Small intestine (tissue), 16 donors: ENCODE measurements at places on chromosomes 7 and 10. TPM values are rescaled to one million over a fixed set of nuclear protein-coding genes. Genes with fewer than 3 reads are reported as not detected.

GRCh38 chr7:76121044-76121443 lies 73.1 kb downstream of the MDH2 start:
- no peak for DNase-seq

DNA sequence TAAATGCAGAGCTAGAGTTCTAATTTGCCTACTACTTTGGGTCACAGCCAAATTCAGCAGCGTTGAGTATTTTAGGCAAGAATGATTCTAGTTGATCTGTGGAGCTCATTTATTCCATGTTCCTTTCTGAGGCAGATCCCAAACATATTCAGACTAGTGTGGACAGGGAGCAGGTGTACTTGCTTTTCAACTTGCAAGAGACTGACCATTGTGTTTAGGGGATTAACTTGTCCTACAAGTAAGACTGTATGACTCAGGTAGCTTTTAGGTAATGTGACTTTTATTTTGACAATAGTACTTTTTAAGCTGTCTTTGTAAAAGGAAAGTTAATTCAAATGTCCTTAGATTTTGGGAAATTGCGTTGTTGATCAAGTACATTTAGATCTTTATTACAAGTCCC lies 285.5 kb downstream of the TWIST1 start:
- DNase-seq = no peak

DNA sequence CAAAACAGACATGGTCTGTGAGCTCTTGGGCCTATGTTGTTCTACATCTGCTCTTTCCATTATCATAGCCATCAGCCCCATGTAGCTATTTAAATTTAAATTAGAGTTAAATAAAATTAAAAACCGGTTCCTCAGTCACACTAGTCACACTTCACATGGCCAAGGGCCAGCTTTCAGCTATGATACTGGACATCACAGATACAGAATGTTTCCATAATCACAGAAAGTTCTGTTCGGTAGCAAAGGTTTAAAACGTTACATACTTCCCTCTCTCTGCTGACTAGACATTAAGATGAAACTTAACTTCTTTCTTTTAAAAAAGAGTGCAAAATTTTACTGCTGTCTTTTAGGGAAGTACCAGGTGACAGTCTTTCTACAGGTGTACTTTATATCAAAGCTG lies 43.0 kb downstream of the SRPK2 start:
- DNase-seq = no peak

GRCh38 chr7:95925971-95926370 lies 153.6 kb downstream of the DYNC1I1 start:
- no peak for DNase-seq

The FGL2 gene
- 7.4 TPM for polyA plus RNA-seq

DNA sequence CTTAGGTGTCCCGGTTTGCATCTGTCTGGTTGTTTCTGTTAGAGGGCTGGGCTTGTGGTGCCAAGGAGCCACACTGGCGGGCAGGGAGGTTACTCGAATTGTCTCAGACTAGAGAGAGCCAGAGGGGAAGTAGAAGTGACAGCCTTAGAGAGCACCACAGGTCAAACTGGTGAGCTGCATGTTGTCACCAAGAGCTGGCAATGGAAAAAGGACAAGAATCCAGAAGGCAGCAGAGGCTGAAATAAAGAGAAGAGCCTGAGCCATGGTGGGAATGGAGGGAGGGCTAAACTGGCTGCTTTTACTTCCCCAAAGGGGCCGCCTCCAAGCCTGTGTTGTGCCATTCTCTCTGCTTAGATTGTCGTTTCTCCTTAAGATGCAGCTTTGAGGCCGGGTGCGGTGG lies 31.1 kb upstream of the RHBDD2 start:
- no peak for DNase-seq

DNA sequence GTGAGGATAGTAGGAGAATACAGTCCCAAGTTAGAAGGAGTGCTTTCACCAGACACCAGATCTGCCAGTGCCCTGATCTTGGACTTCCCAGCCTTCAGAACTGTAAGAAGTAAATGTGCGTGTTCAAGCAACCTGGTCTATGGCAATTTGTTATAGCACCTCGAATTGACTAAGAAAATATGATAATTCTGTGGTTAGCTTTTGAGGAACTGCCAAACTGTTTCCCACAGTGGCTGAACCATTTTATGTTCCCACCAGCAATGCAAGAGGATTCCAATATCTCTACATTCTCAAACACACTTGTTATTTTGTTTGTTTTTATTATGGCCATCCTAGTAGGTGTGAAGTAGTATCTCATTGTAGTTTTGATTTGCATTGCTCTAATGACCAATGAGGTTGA lies 47.0 kb downstream of the RBM20 start:
- no peak for DNase-seq

The TNPO3 gene
- 18.9 TPM for polyA plus RNA-seq

The JAKMIP3 gene
- not detected for polyA plus RNA-seq

The MET gene
- polyA plus RNA-seq = 2.7 TPM

The CLEC2L gene
- polyA plus RNA-seq = 1.4 TPM

- DNase-seq = no peak
These were observed 1104.8 kb upstream of the C7orf33 start for GRCh38 chr7:147485660-147486210.

DNA sequence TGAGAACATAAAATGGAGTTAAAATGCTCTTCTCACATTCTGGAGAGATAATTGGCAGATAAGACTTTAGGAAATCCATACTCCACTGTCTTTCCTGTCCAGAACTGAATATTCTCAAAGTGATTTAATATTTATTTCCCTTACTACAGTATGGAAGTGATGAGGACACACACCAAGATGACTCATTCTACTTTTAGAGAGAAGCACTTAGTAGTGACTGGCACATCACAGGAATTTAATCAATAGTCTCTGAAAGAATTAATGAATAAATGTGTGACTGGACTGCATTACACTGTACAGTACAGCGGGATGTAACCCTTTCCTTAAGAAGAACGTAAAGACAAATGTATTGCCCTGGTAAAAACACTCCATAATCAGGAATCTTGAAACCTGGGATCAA lies 116.7 kb downstream of the SEMA3E start:
- no peak for DNase-seq

- DNase-seq = no peak
These were observed 2.1 kb downstream of the SLC4A2 start for GRCh38 chr7:151061213-151062110.

DNA sequence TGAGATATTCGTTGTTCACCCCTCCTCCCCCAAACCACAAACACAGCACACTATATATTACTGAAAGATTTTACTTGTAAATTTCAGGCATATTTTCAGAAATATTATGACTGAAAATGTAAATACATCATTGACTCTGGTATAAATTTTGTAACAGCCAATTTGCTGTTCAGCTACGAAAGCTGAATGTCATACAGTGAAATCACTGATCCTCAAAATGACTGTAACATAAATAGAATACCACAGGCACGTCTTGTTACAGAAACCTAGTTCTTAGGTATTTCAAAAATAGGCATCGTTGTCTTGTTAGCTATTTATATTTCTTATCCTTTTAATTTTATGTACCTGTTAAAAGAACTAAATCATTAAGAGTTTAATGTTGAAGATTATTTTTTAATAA lies 15.1 kb downstream of the TRUB1 start:
- no peak for DNase-seq

GRCh38 chr7:30984359-30985107 lies 20.8 kb downstream of the GHRHR start:
- no peak for DNase-seq

DNA sequence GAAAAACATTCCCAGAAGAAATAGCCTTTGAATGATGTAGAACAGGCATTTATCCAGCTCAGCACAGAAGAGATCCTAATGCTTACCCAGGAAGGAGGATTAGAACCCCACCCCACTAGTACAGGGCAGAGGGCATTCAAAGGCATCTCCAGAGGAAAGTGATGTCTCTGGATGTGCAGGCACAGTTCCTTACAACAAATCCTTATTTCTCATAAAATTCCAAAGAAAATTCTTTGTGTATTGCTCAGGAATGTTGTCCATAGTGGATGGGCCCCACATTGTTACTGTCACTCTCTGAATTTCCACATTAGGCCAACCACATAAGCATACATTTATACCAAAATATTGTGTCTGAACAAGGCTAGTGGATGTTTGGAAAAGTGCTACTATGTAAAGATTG lies 243.0 kb downstream of the ADRA2A start:
- no peak for DNase-seq

DNA sequence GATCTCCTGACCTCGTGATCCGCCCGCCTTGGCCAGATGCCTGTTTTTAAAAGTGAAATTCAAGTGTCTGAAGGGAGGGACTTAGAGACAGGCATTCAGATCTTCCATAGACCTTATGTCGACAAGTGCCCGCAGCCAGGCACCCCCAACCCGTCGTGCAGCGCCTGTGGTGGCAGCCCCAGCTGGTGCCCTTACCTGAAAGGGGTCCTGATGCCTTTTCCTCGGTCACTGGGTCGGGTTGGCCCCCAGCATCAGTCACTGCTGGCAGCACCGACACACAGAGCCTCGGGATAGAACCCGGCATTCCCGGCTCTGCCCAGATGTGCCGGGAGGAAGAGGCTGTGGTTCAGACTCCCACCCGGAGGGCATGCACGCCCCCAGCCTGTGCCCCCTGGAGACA lies 23.3 kb downstream of the LRRC27 start:
- no peak for DNase-seq
